ENCODE measurements at places on chromosomes 13 and 19.

DNA sequence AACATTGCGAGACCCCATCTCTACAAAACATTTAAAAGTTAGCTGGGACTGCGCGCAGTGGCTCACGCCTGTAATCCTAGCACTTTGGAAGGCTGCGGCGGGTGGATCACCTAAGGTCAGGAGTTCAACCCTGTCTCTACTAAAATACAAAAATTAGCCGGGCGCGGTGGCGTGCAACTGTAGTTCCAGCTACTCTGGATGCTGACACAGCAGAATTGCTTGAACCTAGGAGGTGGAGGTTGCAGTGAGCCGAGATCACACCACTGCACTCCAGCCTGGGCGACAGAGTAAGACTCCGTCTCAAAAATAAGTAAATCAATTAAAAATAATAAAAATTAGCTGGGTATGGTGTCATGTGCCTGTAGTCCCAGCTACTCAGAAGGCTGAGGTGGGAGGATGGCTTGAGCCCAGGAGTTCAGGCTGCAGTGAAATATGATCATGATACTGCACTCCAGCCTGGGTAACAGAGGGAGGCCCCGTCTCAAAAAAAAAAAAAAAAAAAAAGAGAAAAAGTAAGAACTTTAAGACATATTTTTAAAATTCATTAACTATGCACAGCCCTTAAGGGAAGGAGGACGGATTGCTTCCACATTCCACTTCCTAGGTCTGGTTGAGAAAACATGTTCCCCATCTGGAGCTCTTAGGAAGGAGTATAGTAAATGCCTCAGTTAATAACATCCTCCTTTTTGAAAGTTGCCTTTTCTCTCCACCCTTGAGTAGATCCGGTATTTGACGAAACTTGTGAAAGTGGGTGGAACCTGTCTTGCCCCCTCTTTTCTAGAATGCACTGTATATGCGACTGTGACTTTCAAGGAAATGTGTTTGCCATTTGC is 26.1 kb downstream of the EXOC3L2 start:
- no peak for DNase-seq

DNA sequence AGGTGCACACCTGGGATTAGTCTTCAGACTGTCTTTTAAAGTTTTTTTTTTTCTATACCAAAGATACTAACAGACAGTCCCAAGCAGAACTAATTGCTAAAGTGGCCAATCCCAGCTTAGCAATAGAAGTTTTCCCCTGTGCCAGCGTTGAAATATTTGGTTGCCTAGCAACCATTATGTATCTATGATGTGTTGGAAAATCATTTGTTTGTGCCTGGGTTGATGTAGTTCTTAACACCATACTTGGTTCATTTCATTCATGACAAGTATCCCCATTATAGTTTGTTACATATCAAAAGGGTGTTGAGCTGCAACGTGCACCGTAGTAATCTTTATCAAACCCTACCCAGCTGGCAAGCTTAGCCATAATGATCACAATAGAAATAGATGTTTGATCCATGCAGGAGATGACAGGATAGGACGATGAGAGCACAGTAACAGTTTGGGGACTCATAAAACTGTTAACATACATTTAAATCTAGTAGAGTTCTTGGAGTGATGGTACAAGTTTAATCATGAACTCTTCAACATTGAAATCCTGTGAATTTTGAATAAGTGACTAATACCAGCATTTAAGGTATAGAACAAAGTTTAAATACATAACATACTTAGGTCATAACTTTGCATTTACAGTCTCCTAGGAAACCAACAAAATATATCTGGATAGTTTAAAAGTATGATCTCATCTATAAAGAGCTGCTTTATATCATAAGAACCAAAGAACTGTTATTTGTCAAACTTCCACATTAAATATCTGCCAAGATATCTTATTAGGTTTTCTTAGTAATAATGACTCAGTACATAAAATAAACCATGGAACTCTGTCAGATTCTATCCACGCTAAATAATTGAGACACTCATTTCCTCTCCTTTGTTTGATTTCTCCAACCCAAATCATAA is 73.4 kb downstream of the MBNL2 start:
- no peak for DNase-seq

DNA sequence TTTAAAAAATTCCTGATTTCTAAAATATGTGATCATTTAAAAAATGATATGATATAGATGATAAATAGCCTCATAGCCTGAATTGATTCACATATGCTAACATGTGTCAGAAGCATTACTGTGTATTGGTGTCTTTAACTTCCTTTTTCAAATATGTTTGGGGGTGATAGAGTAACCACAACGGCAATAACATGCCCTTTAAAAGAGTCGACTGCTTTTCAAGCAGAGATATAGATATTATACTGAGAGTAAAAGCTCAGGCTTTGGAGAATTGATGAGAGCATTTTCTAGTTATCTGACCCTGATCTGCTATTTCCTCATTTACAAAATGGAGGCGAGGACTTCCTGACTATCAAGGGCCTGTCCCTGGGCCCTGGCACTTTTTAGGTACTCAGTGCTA is 260.5 kb downstream of the DCT start:
- no peak for DNase-seq

DNA sequence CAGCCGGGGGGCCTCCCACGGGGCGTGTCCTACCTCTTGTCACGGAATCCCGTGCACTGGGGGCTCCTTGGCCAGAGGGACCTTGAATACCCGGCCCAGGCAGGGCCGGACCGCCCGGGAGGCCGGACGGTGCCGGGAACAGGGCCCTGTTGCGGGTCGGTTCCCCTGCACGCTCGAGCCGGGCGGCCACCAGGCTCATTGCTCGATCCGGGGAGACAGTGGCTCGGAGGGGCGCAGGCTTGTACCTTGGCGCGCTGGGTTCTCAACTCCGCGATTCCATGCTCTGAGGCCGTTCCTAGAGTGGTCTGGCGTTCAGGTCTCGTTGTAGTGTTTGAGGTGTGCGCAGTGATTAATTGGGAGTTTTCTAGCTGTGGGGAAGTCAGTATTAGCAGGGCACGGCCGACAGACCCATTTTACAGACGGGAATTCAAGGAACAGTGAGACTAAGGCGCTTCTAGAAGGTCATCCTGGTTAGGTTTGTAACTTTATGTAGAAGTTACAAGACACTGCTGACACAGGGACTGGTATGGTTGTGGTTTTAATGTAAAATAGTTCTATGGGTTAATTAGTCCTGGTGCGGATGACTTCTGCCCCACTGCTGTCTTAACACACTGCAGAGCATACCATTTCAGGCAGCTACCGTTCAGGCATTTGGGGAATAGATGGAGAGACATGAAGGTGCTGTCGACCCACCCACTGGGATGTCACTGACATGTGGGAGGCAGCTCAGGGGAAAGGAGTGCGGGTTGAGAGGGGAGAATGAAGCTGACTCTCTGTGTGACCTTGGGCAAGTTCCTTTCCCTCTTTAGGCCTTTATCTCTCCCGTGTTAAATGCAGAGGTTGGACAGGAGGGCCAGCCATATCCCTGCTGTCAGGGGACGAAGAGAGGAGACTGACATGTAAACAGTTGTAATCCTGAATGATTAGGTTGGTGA is 592 bp downstream of the CLPTM1 start:
- DNase-seq, result no peak

GRCh38 chr13:50713523-50714248 is 129.8 kb downstream of the DLEU7 start:
- no peak for DNase-seq

GRCh38 chr13:98013241-98013640 is 59.8 kb downstream of the IPO5 start:
- no peak for DNase-seq

DNA sequence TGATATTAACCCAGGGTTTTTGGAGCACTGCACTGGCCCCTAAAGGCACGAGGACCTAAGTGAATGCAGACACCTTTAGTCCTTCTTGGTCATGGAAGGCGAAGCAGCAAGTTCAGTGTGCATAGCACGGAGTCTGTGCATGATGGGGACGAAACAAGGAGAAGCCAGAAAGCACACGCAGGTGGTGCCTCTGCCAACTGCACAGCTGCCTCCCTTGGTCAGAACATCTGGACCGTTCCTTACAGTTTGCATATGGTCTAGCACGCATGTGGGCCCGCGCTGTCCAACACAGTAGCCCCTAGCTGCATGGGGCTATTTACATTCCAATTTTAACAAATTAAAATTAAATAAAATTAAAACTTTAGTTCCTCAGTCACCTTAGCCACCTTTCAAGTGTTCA is 44.0 kb downstream of the FLT3 start:
- no peak for DNase-seq

- DNase-seq, result no peak
These were observed 338 bp downstream of the SLC35E1 start for GRCh38 chr19:16571822-16572331.

GRCh38 chr13:109610517-109610916 is 175.9 kb downstream of the IRS2 start:
- no peak for DNase-seq

- DNase-seq, result no peak
These were observed 9.0 kb upstream of the ATP11A start for GRCh38 chr13:112680741-112681360.

DNA sequence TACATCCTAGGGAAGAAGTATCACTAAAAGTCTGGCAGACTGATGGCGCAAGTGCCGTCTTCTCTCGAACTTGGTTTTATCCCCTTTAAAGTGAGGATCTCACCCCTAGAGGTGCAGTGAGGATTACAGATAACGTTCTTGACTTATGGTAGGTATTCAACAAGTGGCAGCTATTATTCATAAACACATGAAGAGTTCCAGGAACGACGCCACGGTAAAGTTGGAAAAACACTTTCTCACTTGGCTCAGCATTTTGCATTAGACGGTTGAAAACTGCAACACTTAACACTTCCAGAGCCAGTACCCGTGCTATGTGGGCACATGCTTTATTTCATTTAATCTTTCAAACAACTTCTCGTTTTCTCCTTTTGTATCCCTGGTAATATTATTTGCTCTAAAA is 8.7 kb downstream of the PROZ start:
- no peak for DNase-seq

- DNase-seq, result no peak
These were observed 29.5 kb downstream of the CCDC8 start for GRCh38 chr19:46383846-46384245.

DNA sequence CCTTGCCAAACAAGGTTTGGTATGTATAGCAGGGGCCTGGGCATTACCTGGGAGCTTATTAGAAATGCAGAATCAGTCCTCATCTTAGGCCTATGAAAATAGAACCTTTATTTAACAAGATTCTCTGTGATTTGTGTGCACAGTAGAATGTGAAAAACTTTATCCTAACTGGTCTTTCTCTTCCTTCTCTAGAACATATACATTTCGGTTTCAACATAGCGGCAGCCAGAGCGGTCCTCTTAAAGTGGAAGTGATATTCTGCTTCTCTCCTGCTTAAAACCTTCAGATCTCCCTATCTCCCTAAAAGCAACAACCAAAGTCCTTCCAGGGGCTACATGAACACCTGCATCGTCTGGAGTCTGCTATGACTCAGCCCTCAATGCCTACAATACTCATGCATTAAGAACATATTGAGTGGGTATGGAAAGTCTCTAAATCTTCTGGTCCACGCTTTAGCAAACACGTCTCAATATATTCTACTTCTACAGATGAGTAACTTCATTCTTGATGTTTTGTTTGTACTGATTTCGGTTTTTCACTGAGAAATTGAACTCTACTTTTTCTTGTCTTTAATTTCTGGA is 84.5 kb downstream of the SPRY2 start:
- no peak for DNase-seq

GRCh38 chr13:92187378-92187989 is 789.1 kb downstream of the GPC5 start:
- no peak for DNase-seq

DNA sequence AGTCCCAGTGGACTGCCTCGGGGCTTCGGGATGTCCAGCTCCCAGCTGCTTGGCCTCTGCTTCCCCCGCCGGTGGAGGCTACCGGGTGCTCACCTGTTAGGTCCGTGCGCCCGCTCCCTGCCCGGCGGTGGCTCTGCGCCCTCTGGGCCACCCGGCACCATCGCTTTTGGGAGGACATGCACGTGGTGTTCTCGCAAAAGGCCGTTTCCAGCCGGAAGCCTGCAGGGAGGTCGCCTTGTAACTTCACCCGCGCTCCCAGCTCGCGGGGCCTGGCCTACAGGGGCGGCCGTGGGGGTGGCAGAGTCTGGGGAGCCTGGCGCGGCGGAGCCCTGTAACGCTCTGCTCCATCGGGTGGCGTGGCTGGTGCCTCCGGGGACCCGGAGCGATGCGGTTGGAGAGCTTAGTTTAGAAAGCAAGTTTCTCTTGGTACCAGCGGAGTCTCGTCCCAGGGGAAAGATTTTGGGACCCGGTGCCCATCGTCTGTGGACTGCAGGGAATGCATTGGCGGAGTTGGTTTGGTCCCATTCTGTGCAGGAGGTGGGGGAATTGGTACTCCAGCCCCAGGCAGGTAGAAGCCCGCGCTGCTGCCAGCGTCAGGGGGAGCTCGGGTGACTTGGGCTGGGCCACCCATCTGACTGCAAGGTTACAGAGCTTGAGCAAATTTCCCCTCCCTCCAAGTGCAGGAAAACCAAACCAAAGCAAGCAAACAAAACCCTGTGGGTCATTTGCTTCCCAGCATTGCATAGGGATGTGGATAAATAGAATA is 673 bp downstream of the SPATA13 start:
- no peak for DNase-seq

DNA sequence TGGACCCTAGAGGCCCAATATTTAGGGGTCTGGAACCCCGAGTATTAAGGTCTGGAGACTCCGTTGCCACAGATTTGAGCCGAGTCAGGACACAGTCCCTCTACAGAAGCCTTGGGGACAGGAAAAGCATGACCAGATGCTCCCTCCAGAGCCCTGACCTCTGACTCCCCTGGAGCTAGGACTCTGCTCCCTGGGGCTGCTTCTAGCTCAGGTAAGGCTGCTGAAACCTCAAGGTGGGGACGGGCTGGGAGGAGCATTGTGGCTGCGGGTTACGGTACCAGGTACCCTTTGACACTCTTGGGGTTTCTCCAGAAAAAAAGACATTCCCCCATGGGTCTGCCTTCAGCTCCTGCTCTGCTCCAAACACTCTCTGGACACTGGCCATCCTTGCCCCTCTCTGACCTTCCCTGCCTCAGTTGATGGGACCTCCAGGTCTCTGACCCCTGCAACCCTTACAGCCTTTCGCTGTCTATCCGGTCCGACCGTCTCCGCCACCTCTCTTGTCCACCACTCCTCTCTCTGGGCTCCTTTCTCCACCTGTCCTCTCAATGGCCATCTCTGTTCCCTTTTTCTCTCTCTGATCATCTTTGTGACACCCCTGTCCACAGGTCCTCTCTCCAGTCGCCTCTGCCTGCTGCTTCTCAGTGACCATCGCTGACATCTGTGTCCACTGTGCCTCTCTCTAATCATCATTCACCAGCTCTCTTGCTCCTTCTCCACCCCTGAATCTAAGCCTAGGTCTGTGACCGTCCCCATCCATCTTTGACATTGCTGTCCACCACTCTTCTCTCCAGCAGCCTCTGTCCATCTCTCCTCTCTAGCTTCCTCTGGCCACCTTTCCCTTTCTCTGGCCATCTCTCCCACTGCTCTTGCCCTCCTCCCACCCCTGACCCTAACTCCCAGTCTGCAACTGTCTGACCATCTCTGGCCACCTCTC is 1.4 kb downstream of the LRFN3 start:
- DNase-seq, result no peak

- DNase-seq, result no peak
These were observed 69.9 kb downstream of the SLAIN1 start for GRCh38 chr13:77767413-77767812.
